HFF-Myc (cell line): ENCODE measurements at places on chromosomes 5 and 9.
A peak's percentile ranks its signal among the peaks of the same experiment; 100 is the strongest.

- DNase-seq, result no peak
Observed at GRCh38 chr9:110072597-110073355, 135.2 kb downstream of the C9orf152 start.

DNA sequence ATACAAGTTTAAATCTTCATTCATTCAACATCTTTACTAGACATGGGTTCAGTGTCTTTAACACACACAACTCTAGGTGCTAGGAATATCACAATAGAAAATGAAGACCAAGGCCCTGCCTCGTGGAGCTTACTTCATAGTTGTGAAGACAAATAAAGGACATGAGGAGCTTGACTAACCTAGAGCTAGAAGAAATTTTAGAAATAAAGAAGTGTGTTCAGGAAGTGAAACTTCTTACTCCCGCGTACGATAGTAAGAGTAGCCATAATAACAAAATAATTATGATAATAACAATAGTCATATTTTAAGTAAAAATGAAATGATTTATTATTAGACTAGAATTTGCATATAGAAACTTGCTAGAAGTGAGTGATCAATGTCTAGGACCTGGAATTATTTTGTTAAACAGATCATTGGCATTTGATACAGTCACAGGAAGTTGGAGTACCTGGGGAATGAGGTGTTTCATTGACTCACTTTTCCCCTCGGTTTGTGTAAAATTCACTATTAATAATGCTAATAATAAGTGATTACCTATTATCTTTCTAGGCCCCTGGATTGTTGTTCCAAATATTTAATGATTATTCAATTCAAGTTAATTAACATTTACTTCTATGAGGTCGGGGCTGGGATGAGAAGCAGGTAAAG is 331.3 kb downstream of the NSG2 start:
- DNase-seq, result no peak

DNA sequence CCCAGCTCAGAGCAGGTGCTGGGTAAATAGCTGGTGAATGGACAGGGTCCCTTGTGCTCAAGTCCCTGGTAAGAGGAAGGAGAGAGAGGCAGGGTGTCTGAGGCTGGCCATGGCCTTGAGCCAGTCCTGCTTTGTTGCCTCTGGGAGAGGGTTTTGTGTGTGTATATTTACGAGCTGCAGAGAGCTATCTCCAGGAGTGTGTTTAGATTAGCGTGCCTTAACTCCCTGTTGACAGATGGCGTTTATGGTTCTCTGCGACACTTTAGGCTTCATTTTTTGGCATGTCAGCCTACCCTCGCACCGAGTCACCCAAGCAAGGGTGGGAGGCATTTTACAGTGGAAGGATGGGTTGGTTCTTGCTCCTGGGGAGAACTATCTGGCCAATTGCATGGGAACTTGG is 22.2 kb downstream of the HMCN2 start:
- no peak for DNase-seq

GRCh38 chr5:167764641-167765289 is 526.7 kb upstream of the WWC1 start:
- no peak for DNase-seq

GRCh38 chr9:88173378-88173999 is 35.2 kb upstream of the SPATA31C2 start:
- DNase-seq, result peak; percentile 29

- DNase-seq, result no peak
Observed at GRCh38 chr9:91386765-91387164, 25.0 kb upstream of the AUH start.

DNA sequence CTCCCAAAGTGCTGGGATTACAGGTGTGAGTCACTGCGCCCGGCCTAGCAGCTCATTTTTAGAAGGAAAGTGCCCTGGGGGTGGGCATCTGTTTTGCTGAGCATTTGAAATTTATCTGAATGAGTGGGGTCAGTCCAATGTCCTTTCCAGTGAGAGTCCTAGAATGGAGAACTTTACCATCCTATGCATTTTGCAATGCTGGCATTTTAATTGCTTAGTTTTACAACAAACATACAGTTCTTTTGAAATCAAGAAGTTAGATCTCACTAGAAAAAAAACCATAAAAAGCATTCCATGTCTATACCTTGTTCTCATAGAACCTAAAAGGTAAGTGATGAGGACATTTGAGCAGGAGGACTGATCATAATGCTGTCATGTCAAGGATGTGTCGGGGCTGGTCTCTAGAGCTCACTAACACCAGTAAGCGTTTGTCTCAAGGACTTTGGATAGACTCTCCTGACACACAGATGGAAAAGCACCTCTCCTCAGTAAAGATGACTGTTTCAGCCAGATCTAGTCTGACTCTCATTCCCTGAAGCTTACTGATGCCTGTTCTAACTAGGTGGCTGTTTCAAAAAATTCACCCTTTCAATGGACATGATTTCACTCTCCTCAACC is 83.9 kb downstream of the DCP2 start:
- no peak for DNase-seq
